Activated naive CD4-positive, alpha-beta T cell treated with anti-CD3 and anti-CD28 coated beads, Interleukin-2, amount 50 U/mL, for 16 hours (primary cell): ENCODE measurements at places on chromosomes 2 and 18.
A peak's percentile ranks its signal among the peaks of the same experiment; 100 is the strongest.

DNA sequence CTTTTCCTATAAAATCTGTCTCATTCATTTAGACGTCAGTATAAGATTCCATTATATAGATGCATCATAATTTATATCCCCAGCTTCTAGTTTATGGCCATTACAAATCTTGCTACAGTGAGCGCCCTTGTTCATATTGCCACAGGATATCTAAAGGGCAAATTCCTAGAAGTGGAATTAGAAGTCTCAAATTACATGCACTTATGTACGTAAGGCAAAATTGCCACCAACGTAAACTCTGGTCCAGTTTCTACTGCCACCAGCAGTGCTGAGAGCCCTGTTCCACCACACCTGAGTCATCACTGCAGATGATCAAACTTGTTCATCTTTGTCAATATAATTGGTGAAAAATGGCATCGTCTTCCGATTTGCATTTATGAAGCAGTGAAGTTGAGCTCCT lies 90.9 kb upstream of the ID2 start:
- DNase-seq = no peak

DNA sequence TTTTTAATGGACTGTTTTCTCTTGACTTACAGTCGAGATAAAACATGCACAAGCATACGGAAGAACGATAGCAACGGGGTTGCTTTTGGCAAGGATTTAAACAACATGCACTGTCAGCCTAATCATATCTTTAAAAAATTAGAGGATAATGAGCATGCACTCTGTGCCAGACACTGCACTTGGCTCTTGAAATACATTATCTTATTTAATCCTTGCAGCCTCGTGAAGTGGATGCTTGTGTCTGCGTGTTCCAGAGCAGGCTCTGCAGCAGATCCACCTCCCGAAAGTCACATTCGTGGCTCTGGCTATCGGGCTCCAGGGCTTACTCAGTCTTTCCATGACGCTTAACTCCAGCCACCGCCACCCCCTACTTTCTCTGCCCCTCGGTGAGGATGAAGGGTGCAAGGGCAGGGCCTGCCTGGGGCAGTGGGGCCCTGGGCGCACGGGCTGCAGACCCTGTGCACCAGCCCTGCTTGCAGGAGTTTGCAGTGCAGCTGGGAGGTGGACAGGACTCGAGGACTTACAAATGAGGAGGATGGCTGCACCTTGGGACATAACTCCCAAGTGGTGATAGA lies 61.7 kb downstream of the ACKR3 start:
- no peak for DNase-seq

- DNase-seq = no peak
These were observed 46.5 kb downstream of the TET3 start for GRCh38 chr2:74031221-74031620.

GRCh38 chr2:149740490-149740889 lies 152.9 kb upstream of the MMADHC start:
- no peak for DNase-seq

GRCh38 chr2:9336576-9337314 lies 86.6 kb downstream of the ITGB1BP1 start:
- no peak for DNase-seq

- no peak for DNase-seq
These were observed 270.7 kb upstream of the KLHL29 start for GRCh38 chr2:23114299-23114698.

- no peak for DNase-seq
These were observed 114.1 kb downstream of the GBX2 start for GRCh38 chr2:236054125-236054524.

DNA sequence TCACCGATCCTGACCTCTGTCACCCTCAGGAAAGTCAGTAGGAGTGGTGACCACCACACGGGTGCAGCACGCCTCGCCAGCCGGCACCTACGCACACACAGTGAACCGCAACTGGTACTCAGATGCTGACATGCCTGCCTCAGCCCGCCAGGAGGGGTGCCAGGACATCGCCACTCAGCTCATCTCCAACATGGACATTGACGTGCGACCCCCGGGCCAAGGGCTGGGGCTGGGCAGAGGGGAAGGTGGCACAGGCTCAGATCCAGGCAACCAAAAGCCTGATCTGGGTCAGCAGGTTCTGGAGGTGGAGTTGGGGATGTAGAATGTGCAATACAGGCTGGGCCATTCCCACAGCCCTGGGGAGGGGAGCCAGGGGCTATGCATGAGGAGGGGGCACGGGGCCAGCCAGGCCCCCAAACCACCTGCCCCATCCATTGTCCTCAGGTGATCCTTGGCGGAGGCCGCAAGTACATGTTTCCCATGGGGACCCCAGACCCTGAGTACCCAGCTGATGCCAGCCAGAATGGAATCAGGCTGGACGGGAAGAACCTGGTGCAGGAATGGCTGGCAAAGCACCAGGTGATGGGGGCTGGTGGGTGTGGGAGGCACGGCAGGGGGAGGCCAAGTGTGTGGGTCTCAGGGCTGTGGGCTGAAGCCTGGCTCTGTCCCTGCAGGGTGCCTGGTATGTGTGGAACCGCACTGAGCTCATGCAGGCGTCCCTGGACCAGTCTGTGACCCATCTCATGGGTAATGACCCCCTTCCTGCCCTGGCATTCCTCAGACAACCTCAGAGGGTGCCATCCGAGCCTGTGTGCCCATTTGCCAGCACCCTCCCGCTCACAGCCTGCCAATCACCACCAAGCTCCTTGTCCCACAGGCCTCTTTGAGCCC lies 1.4 kb downstream of the ALPI start:
- DNase-seq = no peak

DNA sequence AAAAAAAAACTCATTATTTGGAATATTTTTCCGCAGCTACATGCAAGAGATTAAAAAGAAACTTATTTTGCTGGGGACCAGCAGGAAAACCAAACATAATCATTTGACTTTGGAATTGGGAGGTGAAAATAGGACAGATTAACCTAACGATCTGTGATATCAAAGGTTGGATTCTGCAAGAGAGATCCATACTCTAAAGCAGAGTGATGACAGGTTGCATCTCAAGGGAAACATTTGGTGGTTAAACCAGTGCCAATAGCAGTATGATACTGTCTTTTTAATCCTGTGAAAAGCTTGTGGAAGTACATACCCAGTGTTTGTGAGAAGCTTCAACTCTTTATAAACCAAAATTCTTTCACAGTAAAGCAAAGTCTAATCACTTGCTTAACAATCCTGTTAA lies 5.3 kb upstream of the IKZF2 start:
- no peak for DNase-seq

- no peak for DNase-seq
These were observed 17.3 kb downstream of the PHLPP1 start for GRCh38 chr18:62732617-62733016.

- DNase-seq = no peak
These were observed 32.9 kb downstream of the CFAP210 start for GRCh38 chr2:169661265-169661664.

GRCh38 chr2:240611601-240612210 lies 13.6 kb upstream of the GPR35 start:
- DNase-seq = no peak

GRCh38 chr18:22200611-22201225 lies 31.3 kb downstream of the GATA6 start:
- DNase-seq = no peak

DNA sequence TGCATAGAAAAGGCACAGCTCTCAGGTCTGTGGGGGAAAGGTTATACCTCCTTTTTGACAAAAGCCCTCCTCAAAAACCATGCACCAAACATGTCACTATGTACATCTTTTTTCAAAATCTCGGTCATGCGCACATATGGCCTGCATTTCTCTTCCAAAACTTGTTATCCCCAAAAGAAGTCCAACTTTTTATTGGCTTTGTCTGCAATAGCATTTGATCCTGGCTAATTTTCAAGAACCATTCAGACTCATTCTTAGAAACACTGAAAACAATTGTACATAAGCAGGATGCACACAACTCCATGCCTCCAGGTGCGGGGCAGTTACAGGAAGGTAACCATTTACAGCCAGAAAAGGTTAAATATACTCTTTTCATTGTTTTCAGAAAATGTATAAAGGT lies 21.9 kb downstream of the SERTAD2 start:
- no peak for DNase-seq

GRCh38 chr2:209648714-209649113 lies 122.9 kb upstream of the UNC80 start:
- no peak for DNase-seq

DNA sequence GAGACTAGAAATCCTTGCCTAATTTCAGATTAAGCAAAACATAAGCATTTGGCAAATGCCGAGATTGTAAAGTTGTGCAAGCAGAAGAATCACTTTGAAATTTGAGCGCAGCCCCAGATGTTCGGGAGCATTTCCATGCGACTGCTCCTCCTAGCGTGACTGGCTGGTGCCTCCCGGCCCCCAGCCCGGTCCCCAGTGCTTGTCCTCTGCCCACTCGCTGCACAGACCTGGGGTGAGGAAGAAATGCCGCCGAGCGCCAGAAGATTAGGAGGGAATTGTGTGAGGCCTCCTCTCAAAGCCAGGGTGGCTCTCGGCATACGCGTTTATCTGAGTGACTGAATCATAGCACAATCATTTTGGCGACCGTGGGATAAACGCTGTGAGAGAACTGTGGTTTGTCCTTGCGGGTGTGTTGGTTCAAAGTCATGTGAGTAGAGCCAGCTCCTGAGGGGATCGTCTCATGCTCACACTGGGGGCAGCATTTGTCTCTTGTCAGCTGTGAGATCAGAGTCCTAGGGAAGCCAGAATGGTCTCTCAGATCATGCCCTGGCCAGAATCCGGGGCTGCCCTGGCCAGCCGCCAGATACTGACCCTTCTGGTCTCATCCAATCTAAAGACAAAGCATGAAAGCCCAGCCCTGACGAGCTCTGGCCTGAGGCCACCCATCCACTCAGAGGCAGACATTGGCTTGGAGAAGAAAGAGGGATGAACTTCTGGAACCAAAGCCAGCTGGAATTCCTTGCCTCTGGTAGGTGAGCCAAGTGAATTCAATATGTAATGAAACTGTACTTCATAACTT lies 189.3 kb downstream of the SH3RF3 start:
- DNase-seq = no peak

GRCh38 chr2:170715932-170716777 lies 1.0 kb downstream of the SP5 start:
- peak; percentile 19 for DNase-seq

DNA sequence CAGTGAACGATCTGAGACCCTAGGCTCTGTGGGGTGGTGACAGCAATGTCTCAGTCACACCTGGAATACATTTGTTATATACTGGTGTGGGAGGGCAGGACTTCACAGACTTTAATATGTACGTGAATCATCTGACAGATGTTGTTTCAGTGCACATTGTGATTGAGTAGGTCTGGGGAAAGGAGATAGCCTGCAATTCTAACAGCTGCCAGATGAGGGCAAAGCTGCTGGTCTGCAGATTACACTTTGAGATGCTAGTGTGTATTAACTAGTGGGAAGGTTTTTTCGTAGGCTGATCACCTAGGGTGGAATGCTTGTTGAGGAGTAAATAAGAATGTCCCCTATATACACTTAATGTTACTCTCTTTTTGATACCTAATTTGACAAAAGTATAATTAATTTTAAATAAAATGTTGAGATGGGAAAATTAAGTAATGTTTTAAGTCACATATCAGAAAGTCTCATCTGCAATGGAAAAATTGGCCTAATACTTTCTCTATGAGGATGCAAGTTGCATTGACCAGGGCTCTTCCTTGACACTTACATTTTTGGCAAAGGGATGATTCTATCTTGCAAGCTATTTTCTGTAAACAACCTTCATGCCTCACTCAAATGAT lies 496.9 kb upstream of the HNMT start:
- no peak for DNase-seq

DNA sequence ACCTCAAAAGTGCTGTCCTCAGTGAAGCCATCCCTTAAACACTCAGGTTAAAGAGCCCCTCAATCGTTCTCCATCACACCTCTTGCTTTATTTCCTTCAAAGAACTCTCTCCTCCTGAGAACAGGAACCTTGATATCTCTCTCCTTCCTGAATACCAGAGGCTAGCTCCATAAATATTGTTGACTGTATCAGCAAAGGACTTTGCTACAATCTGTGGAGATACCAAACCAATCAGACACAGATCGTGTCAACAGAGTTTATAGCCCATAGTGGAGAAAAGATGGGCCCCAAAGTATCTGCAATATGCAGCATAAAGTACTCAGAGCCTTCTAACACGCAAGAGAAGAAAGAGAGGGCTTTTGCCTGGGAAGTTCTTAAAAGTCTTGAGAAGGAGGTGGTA lies 36.4 kb downstream of the PLEKHM3 start:
- DNase-seq = no peak

GRCh38 chr18:51020536-51020935 lies 9.5 kb upstream of the SMAD4 start:
- no peak for DNase-seq

DNA sequence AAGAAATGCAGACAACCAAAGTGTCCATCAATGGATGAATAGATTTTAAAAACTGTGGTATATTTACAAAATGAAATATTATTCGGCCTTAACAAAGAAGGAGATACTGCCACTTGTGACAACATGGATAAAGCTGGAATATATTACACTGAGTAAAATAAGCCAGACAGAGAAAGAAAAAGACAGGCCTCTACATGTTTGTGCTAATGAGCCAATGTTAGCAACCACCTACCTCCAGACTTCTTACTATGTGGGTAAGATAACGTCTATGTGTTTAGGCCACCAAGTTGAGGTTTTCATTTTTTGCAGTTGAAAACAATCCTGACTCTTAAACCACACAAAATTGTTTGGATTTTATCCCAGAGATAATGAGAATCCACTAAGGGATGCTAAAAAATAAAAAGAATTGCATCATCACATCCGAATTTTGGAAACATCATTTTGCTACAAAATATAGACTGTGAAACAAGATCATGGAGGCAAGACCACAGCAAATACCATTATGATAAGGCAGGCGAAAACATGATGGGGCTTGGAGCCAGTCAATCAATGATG lies 47.0 kb downstream of the EVA1A start:
- no peak for DNase-seq

DNA sequence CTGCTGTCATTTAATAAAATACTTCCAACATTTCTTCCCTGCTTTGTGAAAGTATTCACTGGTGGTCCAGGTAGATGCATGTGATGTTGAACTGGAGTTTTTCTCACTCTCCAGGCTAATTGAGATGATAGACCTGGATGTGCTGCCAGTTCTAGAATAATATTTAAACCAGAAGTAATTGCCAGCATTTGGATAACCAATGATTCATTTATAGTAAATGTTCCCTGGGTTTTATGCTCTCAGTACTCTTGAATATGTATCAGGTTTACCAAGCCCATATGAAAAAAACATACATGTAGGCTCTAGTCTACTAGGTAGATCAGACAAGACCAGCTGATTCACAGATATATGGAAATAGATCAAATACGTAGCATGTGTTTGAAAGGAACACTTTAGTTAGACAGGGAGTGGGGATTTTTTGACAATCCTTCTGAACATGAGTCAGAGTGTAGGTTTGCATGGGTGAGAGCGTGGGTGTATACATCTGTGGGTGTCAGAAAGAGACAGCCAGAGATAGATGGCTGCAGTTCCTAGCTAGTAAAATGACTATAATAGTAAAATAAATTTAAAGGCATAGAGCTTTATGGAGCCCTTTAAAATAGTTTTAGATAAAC lies 115.1 kb downstream of the NAB1 start:
- peak; percentile 56 for DNase-seq
